Vagina (tissue), 2 donors: ENCODE measurements at places on chromosomes 2 and 18. TPM values are rescaled to one million over a fixed set of nuclear protein-coding genes. Genes with fewer than 3 reads are reported as not detected.

The FEV gene
- total RNA-seq, result not detected

The FAM117B gene
- 13.5 TPM for total RNA-seq

The PFN4 gene
- total RNA-seq, result not detected

DNA sequence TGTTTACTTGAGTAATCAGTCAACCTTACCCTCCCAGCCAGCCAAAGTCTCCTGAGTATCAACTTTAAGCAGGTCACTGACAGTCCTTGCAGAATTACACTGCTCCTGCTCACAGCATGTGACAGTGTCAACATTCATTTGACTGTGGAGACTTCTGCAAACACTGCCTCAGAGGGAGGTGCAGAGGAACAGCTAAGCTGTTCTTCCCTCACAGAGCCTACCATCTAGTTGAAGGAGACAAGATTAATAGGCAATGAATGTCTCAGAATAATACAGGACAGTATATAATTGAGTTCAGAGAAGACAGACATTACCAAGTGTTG, 11.9 kb downstream of the SLC14A2 start:
- DNase-seq, result no peak

DNA sequence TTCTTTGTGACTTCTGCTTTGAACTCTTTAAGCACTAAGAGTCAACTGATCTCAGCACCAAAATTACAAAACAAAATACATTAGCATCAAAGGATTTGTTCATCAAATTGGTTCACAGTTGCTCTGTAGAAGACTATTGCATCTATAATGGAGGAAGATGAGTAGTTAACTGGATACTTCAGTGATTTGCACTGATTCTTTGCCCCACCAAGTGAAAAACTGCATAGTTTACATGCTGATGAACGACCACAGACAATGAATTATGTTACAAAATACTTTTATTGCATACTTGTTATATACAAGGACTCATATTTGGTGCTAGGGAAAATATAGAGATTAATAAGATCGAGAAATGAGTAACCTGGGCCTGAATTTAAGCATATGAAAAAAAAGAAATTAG, 107.2 kb downstream of the SCG2 start:
- DNase-seq, result no peak

DNA sequence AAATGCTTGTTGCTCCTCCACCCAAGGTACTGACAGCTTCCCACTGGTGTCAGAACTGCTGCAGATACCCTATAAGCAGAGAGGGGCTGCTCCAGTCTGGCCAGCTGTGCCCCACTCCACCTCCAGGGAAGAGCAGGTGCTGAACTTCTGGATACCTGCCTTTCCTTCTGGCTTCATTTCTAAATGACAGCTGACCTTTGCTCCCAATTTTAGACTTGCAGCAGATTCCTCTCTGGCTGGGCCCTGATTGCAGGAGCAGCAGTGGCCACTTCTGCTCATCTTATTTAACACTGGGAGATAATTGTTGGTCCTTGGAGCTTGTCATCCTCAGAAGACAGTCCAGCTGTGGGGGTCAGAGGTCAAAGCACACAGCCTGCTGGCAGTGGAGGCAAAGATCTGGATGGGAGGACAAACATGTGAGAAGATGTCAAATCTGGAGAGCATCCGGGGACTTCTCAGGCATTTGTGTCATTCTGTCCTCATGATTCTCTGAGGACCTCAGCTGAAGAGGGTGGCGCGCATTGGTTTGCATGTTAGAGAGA, 38.9 kb downstream of the SETBP1 start:
- DNase-seq, result no peak
